ENCODE measurements at places on chromosomes 7 and 10.

GRCh38 chr10:54904833-54905232 lies 103.8 kb upstream of the PCDH15 start:
- no peak for DNase-seq

DNA sequence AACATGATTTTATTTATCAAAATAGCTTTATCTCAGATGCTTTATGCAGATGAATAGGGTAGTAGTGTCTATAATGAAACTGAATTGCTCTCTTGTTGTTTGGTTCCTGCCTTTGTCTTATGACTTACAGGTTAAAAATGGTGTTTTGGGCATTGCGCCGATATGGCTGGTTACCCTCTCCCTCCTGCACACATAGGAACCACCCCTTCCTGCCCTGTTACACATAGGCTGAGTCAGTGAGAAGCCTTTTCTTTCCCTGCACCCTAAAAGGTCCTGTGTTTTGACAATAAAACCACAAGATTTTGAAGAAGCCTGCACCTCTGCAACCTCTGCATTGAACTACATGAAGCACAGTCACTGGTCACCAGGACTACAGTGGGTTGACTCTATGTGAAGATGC lies 655.8 kb upstream of the ANKRD30A start:
- DNase-seq: no peak

GRCh38 chr7:157477550-157478212 lies 140.9 kb downstream of the DNAJB6 start:
- DNase-seq: no peak

- DNase-seq: no peak
Observed at GRCh38 chr10:79440281-79440680, 5.1 kb downstream of the ZCCHC24 start.

DNA sequence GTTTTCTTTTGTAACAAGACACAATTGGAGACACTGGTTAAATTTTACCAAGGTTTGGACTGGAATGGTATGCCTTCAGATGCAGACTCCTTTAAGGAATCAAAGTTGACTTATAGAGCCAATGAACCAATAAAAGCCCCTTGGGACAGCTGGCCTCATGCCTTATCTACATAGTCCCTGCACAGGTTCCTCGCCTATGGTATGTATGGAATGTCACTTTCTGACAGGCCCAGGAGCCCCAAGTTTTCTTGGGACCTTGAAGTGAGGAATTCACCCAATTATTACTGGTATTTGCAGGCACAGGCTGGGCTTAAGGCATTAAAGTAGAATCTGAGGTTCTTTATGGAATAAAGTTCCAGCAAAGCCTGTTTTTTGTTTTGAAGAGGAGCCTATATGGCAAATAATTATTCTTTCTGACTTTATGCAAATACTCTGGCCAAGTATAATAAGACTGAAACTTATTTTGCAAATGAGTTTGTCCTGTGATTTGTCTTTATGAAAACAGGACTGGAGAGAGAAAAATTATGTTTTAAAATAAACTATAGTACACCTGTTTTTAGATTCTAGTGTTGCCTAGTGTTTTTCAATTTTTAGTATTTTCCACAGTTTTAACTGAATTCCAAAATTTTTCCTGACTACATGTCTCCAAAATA lies 24.1 kb upstream of the DNMBP start:
- no peak for DNase-seq

DNA sequence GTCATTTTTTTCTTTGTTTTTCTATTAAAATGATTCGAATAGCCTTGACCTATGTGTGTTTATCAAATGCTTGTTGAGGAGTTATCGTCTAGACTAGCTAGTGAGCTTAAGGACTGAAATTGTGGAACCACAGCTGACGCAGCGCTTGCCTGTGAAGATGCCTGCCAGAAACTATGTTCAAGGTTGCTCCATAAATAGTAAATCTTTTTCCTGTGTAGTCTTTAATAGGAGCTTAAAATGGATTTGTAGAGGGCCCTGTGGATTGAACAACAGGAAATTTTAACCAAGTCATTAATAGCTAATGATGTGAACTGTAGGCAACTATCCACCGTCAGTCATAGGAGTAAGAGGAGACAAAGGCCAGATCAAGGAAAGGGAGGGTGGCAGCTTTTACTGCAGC lies 145.1 kb downstream of the GNAI1 start:
- no peak for DNase-seq

- no peak for DNase-seq
Observed at GRCh38 chr10:84668186-84668763, 339.9 kb downstream of the CCSER2 start.

DNA sequence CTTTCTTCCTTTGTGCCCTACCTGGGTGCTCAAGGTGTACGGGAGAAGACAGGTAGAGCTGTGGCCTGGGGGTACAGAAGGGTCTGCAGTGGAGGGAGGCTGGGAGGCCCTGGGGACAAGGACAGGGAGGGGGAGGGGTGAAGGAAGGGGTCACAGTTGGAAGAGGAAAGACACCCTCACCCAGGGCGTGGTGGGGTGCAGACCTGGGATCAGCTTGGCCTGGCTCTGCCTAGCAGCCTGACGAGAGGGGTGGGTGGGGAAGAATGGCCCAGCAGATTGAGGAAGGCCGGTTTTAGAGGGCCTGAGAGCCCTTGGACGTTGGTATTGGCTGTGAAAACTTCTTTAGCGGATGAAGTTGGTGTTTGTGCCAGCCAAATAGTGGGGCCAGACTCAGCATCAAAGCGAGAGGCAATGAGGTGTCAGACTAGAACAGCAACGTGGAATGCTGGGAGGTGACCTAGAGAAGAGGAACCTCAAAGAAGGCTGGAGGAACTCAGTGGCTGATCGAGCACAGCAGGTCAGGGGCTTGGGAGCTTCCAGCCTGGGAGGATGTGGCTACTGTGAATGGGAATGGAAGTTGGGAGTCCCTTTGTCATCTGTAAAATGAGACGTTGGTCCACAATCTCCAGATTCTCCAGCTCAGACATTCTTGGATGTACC lies 18.1 kb upstream of the TRIM8 start:
- no peak for DNase-seq

- no peak for DNase-seq
Observed at GRCh38 chr7:132446260-132446659, 130.0 kb downstream of the PLXNA4 start.

GRCh38 chr10:120402147-120402766 lies 54.8 kb upstream of the PLPP4 start:
- DNase-seq: no peak

- DNase-seq: no peak
Observed at GRCh38 chr7:45176091-45176490, 18.5 kb downstream of the RAMP3 start.

GRCh38 chr7:84027678-84028077 lies 166.9 kb downstream of the SEMA3A start:
- DNase-seq: no peak

DNA sequence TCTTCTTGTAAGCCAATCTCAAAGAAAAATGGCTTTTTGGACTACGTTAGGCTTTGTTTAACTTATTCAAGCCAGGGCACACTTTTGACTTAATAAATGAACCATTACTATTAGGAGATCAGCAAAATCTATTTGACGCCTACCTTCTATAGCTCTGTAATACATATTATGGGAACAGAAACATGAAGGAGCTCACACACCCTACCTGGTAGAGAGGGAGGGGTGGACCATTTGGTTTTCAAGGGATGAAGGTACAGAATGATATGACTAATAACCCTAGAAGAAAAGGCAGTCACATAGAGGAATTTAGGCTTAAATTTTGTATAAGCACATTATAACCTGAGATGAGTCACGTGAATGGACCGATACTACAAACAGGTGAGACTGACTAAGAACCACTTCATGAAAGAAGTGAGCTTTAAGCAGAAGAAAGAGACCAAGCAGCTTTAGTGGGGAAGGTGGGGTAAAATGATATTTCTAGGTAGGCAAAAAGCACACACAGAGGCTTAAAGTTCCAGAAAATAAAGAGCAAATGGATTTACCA lies 106.8 kb upstream of the CTTNBP2 start:
- no peak for DNase-seq

DNA sequence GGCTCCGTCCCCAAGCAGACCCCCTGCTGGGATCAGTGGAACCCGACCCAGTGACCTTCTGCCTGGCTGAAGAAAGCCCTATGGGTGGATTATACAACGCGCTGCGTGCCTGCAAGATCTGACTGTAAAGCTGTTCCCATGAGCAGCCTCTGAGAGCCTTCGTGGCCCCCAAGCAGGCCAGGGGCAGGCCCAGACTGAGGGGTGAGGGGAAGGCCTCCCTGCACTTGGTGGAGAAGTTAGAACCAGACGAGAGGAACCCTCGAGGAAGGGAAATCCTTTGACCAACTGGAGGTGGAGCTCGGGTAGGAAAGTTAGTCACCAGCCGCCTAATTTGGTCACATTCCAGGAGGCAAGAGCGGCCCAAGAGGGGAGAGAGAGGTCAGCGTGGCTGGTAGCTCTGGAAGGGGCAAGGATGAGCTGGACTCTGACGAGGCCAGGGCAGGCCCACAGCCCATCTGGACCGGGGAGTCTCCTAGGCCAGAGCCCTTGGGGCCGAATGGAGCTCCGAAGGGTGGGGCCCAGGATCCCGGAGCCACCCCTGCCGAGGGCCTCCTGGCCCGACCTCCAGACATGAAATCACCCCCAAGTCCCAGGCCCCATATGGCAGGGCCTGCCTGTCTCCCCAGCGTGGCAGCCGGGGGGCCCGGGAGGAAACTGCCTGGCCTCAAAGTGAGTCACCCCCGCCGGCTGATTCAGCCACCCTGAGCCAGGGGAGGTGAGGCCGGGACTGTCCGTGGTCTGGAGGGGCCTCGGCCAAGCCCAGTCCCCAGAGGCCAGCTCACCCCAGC lies 23.3 kb upstream of the PDGFA start:
- DNase-seq: no peak

DNA sequence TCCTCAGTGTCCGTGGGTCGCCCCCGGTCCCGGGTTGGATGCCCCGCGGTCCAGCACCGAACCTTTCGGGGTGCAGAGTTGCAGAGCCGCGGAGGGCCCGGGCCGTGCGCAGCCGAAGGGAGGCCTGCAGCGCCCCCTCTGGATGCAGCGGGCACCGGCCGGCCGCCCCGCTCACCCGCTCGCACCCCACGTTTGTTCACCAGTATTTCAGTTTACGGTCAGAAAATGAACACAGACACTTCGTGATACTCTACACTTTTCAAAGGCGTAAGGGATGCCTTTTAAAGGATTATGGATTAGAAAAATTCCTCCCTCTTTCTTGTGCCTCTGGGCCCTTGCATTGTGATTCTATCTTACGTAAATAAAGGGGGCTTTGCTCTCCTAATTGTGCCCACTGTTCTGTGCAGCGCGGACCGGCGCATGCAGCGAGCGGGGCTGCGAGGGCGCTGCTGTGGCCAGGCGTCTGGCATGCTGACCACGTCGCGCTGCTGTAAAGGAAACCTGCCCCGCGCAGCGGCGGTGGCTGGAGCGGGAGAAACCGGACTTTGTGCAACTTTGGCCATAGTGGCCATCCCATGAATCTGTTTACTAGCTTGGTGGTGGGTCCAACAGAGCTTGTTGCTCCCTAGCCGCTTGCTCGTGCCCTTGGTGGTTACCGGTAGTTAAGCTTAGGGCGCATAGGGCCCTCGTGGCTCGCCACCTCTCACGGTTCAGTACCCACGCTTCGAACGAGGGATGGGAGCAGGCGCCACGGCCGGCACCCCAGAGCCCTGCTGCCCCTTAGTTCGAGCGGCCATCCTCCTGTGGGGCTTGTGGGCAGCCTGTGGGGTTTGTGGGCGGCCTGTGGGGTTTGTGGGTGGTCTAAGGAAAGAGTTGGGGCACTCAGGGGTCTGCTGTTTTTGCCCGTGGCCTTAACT lies 739 bp upstream of the MEST start:
- no peak for DNase-seq

GRCh38 chr10:64486149-64486548 lies 964.9 kb downstream of the REEP3 start:
- DNase-seq: no peak

DNA sequence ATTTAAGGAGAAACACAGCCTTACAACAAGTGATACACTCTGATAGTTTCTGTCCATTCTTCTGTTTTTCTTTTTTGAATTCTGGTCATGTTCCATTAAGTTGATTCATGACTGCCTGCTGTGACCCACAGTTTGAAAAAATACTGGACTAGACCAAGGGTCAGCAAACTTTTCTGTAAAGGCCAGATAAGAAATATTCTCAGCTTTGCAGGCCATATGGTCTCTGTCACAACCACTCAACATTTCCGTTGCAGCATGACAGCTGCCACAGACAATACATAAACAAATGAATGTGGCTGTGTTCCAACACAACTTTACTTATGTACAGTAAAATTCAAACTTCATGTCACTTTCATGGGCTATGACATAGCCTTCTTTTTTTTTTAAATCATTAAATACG lies 156.7 kb downstream of the PLXNA4 start:
- DNase-seq: no peak

DNA sequence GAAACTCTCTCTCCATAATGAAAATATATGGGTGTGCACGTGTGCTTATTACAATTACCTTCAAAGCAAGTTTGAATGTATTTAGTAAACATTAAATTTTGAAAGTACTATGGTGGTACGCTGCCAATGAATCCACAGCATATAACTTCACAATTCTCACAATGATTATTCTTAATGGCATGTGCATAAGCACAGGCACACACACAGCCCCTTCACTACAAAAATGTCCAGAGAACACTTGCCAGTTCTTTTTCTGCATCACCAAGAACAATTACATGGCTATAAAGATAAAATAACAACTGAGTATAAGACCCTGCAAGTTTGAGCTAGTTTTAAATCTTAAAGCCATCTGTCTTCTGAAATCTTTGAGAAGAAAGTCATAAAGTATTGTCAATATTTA lies 22.2 kb downstream of the SGCE start:
- no peak for DNase-seq

DNA sequence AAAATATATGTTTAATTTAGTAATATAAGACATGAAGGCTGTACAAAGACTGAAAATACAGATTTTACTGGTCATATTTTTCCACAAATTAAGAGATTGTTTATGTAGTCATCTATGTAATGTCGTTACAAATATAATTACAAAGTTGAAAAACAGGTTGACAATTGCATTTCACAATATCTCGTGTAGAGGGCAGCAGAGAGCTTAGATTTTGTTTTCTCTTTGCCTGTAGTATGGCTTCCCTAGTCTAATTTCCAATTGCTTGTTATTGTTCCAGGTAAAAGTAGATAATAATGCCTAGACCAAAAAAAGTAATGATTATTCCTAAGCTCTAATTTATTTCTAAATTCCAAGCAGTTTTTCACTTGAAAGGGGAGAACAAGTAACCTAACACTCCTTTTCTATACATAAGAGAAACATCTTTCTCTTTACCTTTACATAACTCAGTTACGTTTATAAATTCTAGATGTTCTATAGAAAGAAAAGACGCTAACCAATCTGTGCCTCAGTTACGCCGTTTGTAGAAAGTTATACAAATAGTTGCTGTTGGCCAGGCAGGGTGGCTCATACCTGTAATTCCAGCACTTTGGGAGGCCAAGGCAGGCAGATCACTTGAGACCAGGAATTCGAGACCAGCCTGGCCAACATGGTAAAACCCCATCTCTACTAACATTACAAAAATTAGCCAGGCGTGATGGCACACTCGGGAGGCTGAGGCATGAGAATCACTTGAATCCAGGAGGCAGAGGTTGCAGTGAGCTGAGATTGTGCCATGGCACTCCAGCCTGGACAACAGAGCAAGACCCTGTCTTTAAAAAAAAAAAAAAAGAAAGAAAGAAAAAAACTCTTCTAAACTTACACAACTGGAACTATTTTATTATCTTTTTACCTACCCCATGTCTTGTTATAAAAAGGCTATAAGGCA lies 30.0 kb downstream of the NET1 start:
- DNase-seq: no peak

GRCh38 chr7:101426303-101427011 lies 63.8 kb downstream of the COL26A1 start:
- no peak for DNase-seq

Measured in NCI-H2081 treated with DMSO at 0.1 percent for 48 hours (cell line).